ENCODE measurements at places on chromosomes 5 and 9.

GRCh38 chr5:10775646-10776045, 14.6 kb upstream of the DAP start:
- no peak for DNase-seq

- no peak for DNase-seq
These were observed 85.5 kb upstream of the MARCHF11 start for GRCh38 chr5:16265141-16265540.

GRCh38 chr9:99859243-99859980, 37.7 kb downstream of the NR4A3 start:
- DNase-seq = no peak

DNA sequence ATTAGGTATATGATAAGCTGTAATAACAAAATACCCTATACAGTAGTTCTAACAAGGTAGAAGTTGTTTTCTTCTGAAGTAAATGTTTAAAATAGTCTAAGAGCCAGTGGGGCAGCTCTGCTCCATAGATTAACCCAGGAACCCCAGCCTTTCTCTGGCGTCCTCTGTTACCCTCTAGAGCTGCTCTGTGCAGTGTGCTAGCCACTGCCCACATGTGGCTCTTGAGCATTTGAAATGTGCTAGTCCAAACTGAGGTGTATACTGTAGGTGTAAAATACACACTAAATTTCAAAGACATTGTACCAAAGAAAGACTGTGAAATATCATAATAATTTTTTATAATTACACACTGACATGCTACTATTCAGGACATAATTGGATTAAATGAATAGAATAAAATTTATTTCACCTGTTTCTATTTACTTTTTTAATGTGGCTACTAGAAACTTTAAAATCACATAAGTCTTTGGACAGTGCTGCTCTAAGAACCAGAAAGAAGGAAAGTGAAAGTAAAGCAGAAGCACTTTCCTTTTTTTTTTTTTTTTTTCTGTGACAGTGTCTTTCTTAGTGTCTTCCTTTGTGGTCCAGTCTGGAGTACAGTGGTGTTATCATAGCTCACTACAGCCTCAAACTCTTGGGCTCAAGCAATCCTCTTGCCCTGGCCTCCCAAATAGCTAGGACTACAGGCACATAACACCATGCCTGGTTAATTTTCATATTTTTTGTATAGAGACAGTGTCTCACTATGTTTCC, 39.3 kb downstream of the RAI14 start:
- no peak for DNase-seq

- peak; percentile 73 for DNase-seq
These were observed 14.0 kb downstream of the MAP3K1 start for GRCh38 chr5:56829137-56829908.

- DNase-seq = no peak
These were observed 8.2 kb downstream of the CSF1R start for GRCh38 chr5:150077996-150078801.

- DNase-seq = no peak
These were observed 8.9 kb downstream of the ATG10 start for GRCh38 chr5:81980598-81981260.

DNA sequence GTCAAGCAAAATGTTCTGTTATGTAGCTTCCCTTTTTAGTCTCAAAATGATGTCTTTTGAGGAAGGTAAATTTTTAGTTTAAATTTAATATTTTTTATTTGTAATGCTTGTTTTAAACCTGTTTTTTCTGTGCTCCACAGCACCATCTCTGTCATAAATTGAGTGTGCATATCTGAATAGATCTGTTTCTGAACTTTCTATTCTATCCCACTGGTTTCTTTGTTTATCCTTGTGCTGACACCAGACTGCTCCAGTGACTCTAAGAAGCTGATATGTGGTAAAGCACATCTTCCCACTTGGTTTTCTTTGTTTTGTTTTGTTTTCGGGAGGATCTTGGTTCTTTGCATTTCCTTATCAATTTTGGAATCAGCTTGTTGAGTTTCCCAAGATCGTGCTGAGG, 7.1 kb upstream of the RNF145 start:
- no peak for DNase-seq

DNA sequence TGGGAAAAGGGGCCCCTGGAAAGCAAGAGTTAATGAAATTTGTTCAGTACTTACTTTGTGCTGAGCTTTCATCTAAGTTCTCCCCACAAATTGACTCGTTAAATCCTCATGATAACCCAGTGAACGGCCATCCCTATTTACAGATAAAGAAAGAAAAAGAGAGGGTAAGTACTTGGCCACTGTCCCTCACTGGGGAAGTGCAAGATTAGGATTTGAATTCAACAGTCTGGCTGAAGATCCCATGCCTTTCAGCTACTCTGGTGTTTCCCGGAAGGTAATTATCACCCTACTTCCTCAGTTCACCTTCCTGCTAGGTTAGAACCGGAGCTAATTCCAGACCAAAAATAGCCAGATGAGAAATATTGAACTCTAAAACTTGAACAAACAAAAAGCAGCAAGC, 269.2 kb upstream of the TLE4 start:
- DNase-seq = no peak

DNA sequence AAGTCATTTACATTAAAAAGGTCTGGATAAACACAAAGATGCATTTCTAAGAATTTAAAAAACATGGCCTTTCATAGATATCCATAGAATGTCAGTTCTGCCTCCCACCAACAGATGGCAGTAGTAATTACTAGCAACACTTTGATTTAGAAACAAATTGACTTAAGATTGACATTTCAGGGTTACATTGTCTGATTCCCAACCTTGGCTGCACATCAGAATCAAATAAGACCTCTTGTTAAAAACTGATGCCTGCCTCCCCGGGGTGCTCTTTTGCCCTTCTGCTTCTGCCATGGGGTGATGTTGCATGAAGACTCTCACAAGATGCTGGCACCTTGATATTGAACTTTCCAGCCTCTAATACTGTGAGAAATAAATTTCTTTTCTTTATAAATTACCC, 146.2 kb upstream of the GPR151 start:
- no peak for DNase-seq

DNA sequence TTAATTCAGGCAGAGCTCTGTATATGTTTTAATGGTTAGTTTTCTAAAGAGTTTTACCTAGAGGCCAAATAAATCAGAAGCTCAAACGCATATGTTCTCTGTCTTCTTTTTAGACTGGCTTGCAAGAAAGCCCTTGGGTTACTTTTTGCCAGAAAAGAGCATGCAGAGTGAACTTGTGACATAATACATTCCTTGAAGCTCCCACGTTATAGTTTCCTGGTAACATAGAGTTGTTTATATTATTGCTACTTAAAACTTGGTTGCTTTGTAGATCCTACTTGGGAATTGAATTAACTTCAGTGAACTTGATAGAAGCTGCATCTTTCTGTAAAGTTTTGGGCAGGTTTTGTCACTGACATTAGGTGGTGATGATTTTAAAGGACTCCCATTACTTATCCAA, 102.9 kb downstream of the C9orf152 start:
- DNase-seq = no peak

GRCh38 chr5:16500024-16500423, 34.4 kb upstream of the ZNF622 start:
- no peak for DNase-seq

DNA sequence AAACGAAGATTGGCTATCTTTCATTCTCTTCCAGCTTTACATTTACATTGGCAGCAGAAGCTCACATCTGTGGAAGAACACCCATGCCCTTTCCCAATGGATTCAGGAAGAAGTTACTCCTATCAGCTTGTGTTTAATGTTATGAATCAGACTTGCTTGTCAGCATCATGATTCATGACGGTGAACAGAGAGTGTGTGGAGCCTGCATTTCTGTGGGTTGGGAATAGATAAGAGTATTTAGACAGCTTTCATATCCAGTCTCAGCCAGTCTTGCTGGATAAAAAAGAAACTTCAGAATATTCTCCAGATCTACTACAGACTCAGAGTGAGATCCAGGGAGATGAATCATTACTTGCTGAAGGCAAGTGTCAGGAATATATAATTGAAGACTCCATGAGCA, 812.9 kb upstream of the ZNF608 start:
- DNase-seq = no peak

DNA sequence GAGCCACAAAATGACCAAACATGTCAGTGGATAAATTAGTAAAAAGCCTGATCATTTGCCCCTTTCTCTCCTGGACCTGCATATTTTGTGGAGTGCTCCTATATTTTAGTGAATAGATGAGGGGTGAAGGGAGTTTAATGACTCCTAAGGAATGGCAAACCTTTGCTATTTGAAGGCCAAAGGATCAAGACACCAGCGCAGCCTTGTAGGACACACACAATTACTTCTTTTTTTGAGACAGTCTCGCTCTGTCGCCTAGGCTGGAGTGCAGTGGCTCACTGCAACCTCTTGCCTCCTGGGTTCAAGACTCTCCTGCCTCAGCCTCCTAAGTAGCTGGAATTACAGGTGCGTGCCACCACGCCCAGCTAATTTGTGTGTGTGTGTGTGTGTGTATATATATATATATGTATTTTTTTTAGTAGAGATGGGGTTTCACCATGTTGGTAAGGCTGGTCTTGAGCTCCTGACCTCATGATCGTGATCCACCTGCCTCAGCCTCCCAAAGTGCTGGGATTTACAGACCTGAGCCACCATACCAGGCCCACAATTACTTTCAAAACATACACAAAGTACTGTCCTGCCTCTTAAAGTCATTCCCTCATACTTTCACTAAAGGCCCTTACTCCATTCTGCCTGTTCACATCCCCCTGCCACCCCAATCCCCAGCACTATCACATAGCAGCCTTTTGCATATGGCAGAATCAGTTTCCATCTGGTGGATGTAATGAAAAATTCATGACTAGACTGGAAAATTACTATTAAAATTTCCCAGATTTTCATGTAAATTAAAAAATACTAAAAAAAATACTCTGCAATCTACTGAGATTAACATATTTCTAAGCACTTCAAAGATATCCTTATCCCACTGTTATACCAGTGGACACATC, 60.4 kb downstream of the CSNK1A1 start:
- DNase-seq = no peak

DNA sequence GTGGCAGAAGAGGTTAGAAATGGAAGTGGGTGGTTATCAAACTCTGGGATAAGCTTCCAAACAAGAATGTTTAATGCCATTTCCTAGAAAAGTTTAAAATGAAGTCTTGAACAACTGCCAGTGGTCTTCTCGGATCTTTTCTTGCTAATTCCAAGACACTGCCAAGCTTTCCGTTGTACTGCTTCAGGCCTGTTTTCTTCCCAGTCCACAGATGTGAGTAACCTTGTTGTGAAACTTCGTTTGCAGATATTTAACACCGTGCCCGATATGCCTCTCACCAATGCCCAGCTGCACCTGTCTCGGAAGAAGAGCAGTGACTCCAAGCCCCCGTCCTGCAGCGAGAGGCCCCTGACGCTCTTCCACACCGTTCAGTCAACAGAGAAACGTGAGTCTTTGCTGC, 269.8 kb downstream of the NR3C1 start:
- DNase-seq = no peak

DNA sequence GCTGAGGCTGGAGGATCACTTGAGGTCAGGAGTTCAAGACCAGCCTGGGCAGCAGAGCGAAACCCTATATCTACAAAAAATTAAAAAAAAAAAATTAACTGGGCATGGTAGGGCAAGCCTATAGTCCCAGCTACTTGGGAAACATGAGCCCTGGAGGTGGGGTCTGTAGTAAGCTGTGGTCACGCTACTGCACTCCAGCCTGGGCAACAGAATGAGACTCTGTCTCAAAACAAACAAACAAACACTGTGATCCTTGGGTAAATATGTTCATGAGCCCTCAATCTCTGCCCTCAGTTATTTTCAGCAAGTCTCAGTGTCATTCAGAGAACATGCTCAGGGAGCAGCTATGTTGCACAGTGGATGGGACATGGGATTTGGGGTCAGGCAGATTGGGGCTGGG, 76.2 kb downstream of the PTTG1 start:
- DNase-seq = no peak

DNA sequence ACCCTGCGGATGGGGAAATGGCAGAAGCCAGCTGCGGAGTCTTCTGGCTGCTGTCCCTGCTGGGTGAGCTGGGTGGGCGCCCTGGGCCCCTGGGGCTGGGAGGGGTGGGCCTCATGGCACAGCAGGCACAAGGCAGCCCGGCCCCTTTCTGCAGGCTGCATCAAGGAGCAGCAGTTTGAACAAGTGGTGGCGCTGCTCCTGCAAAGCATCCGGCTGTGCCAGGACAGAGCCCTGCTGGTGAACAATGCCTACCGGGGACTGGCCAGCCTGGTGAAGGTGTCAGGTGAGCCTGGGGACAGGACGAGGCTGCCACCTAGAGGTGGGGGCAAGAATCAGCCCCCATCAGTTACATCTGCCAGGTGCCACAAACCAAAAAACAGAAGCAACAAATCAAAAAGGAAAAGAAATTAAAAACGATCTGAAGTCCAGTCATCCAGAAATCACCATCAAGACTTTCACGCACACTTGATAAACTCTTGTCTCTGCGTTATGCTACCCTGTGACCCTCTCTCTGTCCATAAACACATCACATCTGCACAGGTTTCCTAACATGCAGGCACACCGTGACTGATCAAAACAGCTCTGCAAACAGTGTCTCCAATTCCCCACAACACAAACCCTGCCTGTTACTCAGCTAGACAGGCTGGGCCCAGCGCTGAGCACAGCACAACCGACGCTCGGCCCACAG, 13.9 kb downstream of the REXO4 start:
- DNase-seq = peak; percentile 63

- DNase-seq = no peak
These were observed 254.3 kb downstream of the GRIA1 start for GRCh38 chr5:153744751-153745150.

- no peak for DNase-seq
These were observed 50.7 kb downstream of the P4HA2 start for GRCh38 chr5:132176987-132177386.

- no peak for DNase-seq
These were observed 59.7 kb downstream of the ABCA1 start for GRCh38 chr9:104868303-104868686.

DNA sequence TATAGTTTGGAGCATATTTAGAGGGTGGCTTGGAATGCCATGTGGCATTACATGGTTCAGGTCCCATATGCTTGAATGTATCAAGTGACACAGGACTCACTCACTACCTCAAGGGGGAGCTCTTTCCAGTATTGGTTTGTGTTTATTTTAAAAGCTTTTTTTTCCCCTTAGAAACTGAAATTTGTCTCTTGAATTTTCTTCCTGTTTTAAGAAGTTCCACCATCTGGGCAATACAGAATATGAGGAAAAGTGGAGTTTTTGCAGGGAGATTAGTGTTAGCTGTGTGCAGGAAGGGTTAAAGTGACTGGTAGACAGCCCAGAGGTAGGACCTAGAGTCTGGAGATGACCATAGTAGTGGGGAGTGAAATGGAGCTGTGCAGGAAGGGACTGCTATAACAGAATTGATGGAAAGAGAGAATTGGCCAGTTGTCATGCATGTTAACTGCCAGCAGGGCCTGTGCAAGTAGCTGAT, 36.6 kb downstream of the CTNNA1 start:
- DNase-seq = peak; percentile 13

GRCh38 chr5:24555229-24555628, 89.5 kb downstream of the CDH10 start:
- DNase-seq = no peak

GRCh38 chr5:42810834-42811590, 680 bp downstream of the SELENOP start:
- no peak for DNase-seq

- no peak for DNase-seq
These were observed 407.4 kb downstream of the HCN1 start for GRCh38 chr5:45288746-45289145.

Data from activated CD8-positive, alpha-beta T cell treated with anti-CD3 and anti-CD28 coated beads for 36 hours (primary cell).